ENCODE measurements at places on chromosomes 5 and 9.
A peak's percentile ranks its signal among the peaks of the same experiment; 100 is the strongest.

- DNase-seq, result peak; percentile 92
These were observed 225.2 kb downstream of the GAS1 start for GRCh38 chr9:86721843-86722705.

DNA sequence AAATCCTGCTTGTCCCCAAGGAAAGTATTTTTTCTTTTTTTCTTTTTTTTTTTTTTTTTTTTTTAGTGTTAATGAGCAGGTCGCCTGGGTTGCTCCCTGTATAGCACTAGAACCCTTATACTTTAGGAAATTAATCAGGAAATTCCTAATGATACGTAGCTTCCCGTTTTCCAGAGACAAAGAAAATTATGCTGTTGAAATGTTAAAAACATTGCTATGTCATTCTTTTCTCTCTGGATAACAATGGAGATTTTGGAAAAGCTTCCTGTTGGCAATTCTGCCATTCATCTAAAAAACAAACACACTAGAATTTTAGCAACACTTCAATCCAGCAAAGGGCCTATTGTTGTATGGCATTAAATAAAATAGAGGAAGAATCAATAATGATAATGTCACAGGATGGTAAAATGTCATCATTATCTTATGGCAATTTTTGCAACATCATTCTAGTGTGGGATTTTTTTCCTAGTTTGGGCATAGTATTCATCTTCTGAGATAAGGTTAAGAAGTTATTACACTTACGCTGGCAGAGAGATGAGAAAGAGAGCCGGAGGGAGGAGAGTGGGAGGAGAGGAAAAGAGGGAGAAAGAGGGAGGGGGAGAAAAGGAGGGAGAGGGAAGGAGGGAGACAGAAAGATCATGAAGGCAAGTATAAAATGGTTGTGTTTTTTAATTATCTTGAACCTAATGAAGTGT is 315.8 kb upstream of the PDE4D start:
- no peak for DNase-seq

DNA sequence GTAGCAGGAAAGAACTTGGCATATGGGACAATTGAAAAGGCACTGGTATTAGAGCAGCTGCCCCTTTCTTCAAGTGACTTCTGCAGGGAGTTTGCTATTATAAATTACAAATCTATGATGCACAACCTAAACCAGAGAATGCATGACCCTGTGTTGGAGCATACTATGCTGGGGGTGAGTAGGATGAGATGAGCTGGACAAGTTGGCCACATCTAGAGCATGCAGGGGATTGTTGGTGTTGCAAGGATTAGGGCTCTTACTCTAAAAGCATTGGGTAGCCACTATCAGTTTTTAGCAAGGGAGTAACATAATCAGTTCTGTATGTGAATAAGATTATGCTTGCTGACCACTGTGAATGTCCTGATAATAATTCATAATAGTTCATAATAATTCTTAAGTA is 186.7 kb downstream of the KIAA0825 start:
- DNase-seq, result peak; percentile 9

GRCh38 chr9:34992376-34992951 is 2.9 kb downstream of the DNAJB5 start:
- DNase-seq, result peak; percentile 94

GRCh38 chr5:171386861-171387344 is 746 bp upstream of the NPM1 start:
- no peak for DNase-seq

GRCh38 chr9:76835571-76836283 is 70.2 kb downstream of the PRUNE2 start:
- DNase-seq, result peak; percentile 88

DNA sequence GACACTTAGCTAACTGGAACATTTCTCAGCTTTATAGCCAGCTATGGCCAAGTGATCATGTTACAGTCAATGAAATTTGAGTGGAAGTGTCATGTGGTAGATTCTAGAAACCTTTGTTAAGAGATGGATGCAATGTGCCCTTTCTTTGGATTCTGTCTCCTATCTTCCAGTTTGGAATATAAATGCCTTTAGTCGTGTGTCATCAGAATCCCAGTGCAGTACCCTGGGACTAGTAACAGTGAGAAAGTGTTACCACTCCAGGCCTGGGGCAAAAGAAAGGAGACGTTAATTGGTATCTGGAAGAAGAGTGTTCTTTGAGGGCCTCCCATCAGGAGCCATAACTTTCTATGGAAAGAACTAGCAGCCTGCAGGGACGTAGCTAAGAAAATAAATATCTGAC is 149.6 kb downstream of the SNX18 start:
- no peak for DNase-seq

DNA sequence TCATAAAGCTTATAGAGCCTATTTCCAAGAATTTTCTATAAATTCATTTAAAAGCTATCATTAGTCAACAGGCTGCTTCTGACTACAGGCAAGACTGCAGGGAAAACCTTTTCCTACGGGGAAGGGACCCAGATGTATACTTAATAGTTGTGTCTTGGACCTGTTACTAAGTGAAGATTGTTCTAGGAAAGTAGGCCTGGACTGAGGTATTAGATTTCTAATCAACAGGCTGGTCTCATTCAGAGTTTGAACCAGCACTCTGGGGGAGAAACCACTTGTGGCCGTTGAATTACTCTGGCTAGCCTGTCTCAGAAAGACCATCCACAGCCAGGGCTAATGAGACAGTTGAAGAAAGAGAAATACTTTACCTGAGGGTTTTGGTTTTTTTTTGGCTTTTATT is 60.0 kb downstream of the IL6ST start:
- DNase-seq, result no peak

- DNase-seq, result peak; percentile 61
These were observed 55.8 kb downstream of the PDE8B start for GRCh38 chr5:77266291-77266690.

GRCh38 chr5:72662305-72662704 is 154.2 kb upstream of the TNPO1 start:
- DNase-seq, result no peak

DNA sequence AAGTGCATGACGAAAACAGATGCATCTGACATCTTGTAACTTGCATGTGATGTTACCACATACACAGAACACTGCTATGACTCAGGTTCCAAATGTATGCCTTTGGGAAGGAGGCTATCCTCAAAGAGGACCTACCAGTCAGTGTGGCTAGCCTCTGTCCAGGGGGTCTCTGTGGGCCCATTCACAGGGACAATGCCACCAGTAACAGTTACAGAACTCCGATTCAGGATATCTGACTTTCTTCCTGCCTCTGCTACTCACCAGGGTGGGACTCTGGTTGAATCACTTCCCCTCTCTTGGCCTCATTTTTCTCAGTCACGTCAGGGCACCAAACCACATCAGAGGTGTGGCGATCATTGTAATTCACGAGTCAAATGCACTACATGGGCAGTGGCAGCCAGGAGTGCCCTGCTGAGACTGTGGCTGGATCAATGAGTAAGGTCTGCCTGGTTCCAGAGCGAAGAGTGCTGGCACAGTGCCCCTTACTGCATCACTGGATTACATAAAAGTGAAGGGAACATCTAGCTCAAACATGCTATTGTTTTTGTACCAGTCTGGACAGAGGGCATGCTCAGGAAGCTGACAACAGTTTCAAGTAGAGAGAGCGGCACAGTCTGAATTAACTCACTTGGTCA is 13.2 kb downstream of the ATOX1 start:
- DNase-seq, result peak; percentile 97

DNA sequence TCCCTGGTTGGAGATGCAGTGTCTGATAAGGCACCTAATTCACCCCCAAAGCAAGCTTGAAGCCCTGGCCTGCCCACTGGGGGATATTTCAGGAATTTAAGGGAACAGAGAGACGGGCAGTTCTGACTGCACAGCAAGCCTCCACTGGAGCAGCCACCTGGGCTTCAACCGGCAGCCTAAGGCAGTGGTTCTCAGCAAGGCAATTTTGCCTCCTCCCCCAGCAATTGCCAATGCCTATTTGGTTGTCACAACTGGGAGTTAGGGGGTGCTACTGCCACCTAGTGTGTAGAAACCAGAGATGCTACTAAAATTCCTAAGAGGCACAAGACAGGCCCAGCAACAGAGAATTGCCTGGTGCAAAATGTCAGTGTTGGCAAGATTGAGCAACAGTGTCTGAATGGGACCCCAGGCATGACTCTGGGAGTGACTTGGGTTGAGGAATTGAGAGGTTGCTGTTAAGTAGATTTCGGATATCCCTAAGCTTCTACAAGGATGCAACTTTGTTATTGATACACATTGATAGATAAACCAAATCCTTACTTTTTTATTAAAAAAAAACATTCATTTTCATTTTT is 58.7 kb upstream of the CTSL start:
- DNase-seq, result peak; percentile 20

DNA sequence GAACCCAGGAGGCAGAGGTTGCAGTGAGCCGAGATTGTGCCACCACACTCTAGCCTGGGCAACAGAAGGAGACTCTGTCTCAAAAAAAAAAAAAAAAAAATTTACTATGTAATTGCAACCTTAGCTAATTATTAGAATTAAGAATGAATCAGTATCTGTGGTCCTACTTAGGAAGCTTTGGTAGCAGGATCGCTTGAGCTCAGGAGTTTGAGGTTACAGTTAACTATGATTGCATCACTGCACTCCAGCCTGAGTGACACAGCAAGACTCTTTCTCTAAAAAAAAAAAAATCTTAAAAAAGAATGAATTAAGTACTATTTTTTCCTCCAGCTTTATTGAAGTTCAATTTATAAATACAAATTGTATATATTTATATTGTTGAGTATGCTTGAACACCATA is 16.7 kb downstream of the NDUFAF2 start:
- DNase-seq, result peak; percentile 52

GRCh38 chr5:130777794-130778193 is 387.3 kb downstream of the HINT1 start:
- DNase-seq, result no peak

- DNase-seq, result peak; percentile 45
These were observed 27.1 kb downstream of the ERAP1 start for GRCh38 chr5:96780626-96781025.

GRCh38 chr5:5558638-5559527 is 136.4 kb downstream of the ICE1 start:
- no peak for DNase-seq

DNA sequence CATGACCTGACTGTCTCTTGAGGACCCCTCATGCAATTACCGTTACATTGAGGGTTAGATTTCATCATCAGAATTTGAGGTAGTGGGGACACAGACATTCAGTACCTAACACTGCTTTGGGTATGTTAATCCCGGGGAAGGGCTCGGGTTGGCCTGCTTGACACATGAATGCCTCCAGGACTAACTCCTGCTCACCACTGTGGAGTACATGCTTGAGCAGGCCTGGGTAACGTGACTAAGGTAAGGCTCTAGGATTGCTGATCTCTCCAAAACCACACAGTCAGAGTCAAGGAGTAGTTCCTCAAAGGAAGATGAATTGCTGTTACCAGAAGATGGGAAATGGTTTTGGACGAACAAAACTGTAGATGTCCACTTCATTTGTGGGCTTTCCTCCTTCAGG is 376.3 kb upstream of the ZNF462 start:
- DNase-seq, result no peak

- no peak for DNase-seq
These were observed 21.2 kb downstream of the CAST start for GRCh38 chr5:96683392-96683791.

DNA sequence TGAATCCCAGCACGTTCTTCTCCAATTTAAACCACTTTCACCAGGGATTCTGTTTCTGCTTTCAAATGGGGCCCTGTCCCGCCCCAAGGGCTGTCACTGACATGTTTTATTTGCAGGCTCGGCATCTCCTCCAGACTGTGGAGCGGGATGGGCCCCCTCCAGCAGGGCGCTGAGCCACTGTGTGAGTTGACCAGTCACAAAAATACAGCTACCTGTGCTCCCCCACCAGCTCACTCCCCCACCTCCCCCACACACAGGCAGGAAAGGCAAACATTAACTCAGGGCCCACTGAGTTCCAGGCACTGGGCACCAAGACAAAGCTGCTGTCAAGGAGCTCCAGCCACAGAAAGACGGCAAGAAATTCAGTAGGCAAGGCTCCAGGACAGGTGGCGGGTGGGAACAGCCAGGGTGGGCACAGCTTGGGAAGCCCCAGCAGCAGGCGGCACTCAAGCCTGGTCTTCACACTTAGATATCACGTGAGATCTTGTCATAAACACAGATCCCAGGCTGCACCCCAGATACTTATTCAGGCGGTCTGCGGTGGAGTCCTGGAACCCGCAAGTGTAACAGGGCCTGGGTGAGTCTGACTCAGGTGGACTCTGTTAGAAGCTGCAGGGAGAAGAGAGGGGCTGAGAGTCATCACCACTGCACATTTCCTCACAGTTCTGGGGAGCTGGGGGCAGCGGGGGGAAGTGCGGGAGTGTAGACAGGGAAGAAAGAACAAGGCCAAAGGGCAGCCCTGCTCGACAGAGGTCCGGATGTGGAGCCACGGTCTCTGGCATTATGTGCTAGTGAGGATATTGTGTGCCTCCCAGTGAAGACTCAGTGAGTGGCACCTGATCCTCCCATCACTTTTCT is 44.7 kb downstream of the OR2V1 start:
- no peak for DNase-seq

GRCh38 chr5:40623480-40624420 is 56.0 kb upstream of the PTGER4 start:
- no peak for DNase-seq

GRCh38 chr5:132386644-132387286 is 17.3 kb downstream of the SLC22A5 start:
- DNase-seq, result peak; percentile 87

GRCh38 chr5:94796586-94796985 is 178.1 kb downstream of the SLF1 start:
- DNase-seq, result no peak

DNA sequence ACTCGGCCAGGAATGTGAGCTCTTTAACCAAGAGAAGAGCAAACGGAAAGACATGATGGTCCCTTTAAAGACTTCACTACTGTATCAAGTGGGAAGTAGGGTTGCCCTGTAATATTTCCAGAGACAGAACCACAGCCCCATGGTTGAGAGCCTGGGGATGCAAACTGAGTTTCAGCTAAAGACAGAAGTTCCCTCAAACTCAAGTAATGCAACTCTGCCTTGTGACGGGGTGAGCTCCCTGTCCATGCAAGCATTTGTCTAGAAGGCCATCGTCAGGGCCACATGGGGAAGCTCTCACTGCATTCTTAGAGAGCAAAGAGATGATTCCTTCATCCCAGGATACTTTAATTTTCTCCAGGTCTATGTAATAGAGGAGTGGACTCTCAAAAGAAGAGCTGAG is 82.8 kb downstream of the INSYN2B start:
- no peak for DNase-seq

DNA sequence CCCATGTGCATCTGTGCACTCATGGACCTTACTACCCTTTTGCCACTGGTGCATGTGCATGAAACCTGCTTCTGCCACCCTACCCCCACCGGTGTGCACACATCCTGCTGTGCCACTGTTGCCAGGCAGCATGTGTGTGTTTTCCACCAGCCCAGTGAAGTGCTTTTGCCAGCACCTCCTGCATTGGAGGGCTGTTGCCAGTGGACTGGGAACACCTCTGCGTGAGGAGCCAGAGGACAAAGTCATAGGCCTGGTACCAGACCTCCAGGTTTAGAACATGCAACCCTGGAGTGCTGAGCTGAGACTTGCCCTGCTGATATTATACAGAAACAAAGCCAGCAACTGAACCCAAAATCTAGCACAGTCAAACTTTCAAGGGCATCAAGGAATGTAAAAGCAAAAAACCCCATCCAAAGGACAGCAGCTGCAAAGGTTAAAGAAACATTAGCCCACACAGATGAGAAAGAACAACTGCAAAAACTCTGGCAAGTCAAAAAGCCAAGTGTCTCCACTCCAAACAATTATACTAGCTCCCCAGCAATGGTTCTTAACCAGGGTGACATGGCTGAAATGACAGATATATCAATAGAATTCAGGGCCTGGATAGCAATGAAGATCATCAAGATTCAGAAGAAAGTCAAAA is 70.6 kb upstream of the PTPN3 start:
- DNase-seq, result no peak
